Immature natural killer cell (primary cell): ENCODE measurements at places on chromosomes 4 and X.

GRCh38 chr4:2930135-2930757 is 33.0 kb downstream of the NOP14 start:
- DNase-seq = no peak

GRCh38 chr4:90130076-90130475 is 2.9 kb downstream of the CCSER1 start:
- DNase-seq = no peak

GRCh38 chrX:12985331-12985730 is 10.4 kb downstream of the TMSB4X start:
- no peak for DNase-seq

DNA sequence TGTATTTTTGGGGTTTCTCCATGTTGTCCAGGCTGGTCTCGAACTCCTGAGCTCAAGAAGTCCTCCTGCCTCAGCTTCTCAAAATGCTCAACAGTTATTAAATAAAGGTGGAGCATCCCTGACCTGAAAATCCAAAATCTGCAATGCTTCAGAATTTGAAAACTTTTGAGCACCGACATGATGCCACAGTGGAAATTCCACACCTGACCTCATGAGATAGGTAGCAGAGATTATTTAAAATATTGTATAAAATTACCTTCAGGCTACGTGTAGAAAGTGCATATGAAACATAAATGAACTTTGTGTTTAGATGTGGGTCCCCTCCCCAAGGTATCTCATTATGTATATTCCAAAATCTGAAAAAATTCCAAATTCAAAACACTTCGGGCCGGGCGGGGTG is 42.7 kb upstream of the PDGFRA start:
- no peak for DNase-seq

DNA sequence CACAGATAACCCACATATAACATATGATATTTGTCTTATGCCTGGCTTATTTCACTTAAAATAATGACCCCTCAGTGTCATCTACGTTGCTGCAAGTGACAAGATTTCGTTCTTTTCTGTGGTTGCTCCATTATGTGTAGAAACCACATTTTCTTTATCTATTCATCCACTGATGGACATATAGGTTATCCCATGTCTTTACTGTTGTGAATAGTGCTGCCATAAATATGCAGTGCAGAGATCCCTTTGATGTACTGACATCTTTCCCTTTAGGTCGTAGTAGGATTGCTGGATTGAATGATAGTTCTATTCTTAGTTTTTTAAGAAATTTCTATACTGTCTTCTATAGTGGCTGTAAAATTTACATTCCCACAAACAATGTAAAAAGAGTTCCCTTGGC is 135.8 kb downstream of the TET2 start:
- no peak for DNase-seq

GRCh38 chrX:93791304-93791703 is 117.3 kb downstream of the FAM133A start:
- DNase-seq = no peak

DNA sequence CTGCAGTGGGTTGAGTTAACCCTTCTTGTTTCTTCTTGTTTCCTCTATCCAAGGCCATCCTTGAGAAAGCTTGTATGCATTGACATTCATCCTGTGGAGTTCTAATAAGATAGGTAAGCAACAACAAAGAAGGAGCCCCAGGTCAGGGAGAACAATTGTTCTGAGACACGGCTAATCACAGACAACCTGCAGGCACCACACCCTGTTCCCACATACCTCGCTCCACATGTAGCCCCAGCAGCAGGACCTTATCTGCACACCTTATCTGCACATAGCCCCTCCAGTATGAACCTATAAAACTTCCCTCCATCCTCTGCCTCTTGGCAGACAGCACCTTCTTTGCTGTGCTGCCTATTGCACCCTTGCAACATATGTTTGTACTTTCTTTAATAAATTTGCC is 129.1 kb downstream of the MSL3 start:
- no peak for DNase-seq

DNA sequence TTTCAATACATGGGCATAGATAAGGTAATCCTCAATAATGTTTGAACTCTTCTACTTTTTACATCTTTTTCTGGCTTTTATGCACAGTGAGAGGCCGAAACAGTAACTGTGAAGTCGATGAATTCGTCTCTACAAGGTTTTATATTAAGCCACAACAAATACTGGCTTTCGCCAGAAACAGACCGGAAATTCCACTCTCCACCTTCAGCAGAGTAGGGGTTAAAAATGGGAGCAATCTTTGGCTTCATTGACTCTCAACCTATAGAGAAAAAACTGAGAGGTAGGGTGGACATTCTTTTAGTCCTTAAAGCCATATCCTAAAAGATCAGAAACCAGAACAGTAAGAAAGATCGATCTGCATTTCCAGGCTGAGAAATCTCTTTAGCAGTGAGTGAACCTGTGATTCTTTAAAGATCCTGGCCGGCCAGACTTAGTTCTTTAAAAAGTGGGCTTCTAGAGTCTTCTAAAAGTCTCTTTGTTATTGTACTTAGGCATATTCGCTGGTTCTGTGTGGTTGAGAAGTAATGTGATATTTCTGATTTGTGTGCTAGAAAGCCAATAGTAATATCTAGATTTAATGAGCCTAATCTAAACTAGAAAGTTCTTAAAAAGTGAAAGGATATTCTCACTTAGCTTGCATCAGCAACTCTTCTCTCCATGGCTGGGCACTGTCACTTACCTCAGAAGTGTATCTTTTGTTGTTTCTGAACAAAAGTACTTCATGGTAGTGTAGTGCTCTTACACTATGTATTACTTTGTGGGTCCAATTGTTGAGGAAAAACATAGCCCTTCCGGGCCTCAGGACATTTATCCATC is 2.0 kb downstream of the HSPA4L start:
- DNase-seq = no peak

DNA sequence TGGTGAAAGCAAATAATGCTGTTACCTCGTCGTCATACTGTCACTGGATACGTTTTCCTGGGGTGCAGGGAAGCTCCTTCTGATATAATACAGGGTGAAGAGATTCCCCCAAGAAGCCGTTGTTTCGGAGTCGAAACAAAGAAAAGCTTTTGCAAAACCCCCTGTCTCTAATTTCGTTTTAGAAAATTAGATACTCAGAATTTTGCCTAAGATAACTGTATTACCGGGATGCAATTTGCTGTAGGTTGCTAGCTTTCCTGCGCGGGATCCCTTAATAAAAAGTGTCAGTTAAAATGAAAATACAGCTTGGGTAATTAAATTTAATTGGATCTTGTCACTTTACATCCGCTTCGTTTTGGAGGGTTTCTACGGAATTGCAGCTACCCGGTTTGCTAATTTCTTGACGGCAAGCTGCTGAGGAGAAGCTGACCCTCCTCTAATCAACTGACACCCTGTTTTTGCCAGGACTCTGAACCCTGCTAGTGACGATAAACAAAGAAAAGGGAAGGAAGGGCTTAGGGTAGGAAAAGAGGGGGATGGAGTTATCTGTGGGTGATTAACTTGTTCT is 174.6 kb downstream of the SHOX start:
- DNase-seq = no peak

GRCh38 chrX:72114807-72115206 is 16.9 kb downstream of the RTL5 start:
- DNase-seq = no peak

DNA sequence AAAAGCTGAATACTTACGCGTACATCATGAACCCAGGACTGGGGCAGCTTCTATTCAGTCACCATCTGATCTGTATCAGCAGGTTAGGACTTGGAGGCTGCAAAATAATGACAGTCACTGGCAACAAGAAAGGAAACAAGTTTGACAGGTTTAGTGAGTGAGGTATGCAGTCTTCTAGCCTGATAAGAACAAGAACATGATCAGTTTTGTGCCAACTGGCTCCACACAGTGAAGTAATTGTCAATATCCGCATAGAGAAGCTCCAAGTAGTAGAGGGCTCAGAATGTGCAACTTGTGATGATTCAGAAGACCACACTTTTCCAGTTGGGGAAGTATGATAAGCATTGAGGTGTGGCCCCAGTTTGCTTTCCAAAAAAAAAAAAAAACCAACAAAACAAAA is at the start of gene TMPRSS11F:
Gene TMPRSS11F, minus strand, starts transcription at position 77 of the 400 bp plus-strand sequence. Its CDS starts 49 bp downstream, at position 28.
- DNase-seq = no peak

DNA sequence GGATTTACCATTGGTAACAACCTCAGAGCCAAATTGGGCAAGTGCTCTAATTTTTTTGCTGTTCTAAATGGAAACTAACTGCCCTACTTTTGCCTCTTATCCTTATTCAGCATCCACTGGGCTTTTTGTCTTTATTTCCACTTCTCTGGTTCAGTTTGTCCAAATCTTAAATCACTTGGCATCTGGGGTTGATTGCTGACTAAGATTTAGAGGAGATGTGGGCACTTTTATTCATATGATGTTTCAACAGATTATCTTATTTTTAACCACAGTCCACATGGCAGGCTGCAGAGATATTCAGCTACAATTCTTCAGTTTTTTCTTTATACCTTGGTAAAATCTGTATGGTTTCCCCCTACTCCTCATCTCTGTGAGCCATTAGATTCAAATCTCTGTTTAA is 1161.4 kb upstream of the PCDH7 start:
- no peak for DNase-seq

- DNase-seq = no peak
Measured at GRCh38 chrX:12141511-12141910, 3.2 kb downstream of the FRMPD4 start.

DNA sequence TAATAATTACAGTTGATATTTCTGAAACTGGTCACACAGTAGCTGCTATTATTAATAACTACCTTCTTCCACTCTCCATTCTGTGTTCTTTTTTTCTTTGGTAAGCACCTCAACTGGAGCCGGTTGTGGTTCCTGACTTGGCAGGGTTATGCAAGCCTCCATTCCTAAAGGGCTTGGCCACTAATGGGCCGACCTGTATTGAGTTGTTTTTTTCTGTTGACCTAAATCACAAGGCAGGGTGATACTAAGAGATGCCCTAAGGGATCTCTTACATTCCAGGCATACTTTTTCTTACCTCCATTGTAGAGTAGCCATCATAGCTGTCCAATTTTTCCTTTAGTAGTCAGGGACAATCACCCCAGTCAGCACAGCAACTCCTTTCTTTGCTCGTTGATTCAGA is 1295.8 kb upstream of the ADGRL3 start:
- DNase-seq = no peak
